Renal cortical epithelial cell (primary cell): ENCODE measurements at places on chromosomes 5 and 9.

GRCh38 chr5:18799482-18800128 lies 1165.3 kb downstream of the TAF11L14 start:
- no peak for DNase-seq

DNA sequence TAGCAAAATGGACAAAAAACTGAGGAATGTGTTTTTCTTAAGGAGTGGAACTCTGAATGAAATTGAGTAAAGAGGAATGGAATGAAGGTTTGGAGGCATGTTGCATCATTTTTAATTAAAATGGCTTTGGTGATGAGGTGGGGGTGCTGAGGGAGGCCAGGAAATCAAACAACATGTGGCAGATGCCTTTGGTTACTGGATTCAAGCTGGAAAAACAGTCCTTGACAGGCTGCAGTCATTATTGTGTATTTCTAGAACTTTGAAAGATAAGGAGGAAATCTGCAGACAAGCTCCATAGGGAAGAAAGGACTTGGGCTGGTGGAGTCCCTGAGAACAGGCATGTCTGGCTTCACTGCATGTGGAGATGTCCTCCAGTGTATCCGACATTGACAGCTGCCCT lies 203.5 kb upstream of the HAPLN1 start:
- DNase-seq = peak; percentile 10

GRCh38 chr9:137516144-137516917 lies 33.9 kb downstream of the PNPLA7 start:
- DNase-seq = no peak

DNA sequence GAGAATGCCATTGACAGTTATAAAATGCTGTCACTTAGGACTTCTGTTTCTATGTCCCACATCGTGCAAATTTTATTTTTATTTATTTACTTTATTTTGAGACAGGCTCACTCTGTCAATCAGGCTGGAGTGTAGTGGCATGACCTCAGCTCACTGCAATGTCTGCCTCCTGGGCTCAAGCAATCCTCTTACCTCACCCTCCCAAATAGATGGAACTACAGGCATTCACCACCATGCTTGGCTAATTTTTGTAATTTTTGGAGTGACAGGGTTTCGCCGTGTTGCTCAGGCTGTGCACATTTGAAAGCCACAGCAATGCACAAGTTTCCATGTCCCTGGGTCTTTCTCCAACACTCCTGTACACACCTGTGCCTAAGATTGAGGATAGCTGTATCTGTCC lies 51.8 kb downstream of the ADAMTS16 start:
- DNase-seq = no peak

DNA sequence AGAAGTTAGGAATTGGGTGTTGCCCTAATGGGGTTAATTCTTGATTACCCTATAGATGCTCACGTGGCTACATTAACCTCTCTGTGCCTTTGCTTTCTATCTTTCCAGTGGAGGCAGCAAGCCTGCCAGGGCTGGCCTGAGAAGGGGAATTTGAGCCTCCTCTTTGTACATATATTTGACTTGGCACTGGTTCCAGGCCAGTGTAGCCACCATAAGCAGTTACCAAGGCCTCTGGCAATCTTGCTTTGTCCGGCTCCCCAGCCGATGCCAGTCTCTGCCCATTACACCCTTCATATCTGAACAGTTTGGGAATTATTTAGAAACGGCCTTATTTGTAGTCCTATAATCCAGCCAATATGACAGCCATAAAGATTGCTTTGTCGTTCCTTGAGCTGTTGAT lies 58.6 kb upstream of the PPARGC1B start:
- DNase-seq = no peak

DNA sequence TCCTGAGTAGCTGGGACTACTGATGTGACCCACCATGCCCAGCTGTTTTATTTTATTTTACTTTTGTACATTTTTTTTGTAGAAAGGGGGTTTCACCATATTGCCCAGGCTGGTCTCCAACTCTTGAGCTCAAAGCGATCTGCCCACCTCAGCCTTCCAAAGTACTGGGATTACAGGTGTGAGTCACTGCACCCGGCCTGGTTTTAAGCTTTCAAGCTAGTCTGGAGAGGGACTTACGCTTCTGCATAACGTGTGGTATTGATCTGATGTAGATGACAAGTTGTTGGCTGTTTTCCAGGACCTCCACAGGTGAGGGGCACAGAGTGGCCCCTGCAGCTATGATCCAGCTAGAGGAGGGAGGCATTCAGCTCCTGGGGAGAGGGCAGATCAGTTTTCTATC lies 6.8 kb upstream of the CCL21 start:
- no peak for DNase-seq

- peak; percentile 99 for DNase-seq
Measured at GRCh38 chr5:154118893-154119336, 71.6 kb upstream of the GALNT10 start.

DNA sequence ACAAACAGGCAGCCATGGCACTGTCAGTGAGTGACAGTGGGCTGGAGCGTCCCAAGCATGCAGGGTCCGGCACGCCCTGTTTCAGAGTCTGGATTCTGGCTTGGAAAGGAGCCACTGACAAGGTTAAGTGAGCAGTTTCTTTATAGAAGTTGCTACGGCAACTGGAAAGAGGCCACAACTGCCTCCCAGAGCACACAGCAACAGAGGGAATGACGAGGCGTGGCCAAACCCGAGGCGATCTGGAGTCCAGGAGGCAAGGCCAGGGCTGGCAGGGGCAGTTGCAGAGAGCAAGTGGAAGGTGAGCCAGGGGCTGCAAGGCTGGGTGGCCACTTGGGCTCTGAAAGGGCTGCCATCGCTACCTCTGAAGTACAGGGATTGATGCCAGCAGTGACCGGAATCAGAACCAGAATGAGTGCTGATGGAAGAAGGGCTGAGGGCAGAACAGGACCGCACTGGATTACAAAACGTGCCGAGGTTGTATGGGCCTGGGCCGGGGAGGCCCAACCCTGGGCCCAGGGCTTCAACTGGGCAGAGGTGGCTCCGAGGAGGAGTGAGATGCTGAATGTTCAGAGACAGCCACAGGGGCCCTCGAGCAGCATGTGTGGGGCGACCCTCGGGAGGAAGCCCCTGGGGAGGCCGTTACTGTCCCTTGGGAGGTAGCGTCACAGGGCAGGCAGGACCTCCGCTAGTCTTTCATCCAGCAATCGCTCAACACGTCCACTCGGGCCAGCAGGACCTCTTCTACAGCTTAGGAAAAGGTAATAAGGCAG lies 4.6 kb downstream of the MRPL41 start:
- peak; percentile 32 for DNase-seq

- DNase-seq = no peak
Measured at GRCh38 chr5:133242221-133242835, 190.5 kb downstream of the HSPA4 start.

- DNase-seq = peak; percentile 58
Measured at GRCh38 chr9:70883056-70883455, 238.4 kb downstream of the TRPM3 start.

DNA sequence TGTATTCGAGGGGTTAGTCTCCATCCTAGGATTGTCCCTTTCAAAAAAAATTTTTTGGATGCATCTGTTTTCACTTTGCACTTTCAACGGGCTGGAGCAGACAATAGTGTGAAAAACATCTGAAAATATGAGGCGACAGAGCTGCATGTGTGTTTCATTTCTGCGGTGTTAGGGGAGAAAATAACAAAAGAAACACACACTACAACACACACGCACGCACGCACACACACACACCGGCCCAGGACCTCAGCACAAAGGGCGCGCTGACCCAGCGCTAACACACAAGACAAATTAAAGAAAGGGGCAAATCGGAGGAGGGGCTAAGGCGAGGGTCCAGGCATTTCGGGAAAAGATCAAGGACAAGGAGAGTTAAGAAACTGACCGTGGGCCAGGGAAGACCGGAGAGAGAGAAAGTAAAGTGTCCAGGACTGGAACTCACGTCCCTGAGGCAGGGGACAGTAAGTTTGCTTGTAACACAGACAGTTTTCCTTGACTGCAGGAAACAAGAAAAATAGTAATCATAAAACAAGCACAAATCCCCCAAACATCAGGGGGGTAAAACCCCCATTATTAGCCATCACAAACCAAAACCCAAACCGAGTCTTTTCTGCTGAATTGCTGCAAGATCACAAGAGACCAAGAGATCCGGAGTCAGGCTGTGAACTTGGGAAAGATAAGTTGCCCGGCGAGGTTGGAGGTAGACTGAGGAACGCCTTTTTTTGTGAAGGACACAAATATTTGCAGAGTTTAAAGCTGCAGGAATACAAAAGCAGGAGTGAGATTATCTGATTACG lies 302.1 kb downstream of the PARP8 start:
- no peak for DNase-seq

- DNase-seq = no peak
Measured at GRCh38 chr9:29211580-29212396, 1638.5 kb upstream of the C9orf72 start.

DNA sequence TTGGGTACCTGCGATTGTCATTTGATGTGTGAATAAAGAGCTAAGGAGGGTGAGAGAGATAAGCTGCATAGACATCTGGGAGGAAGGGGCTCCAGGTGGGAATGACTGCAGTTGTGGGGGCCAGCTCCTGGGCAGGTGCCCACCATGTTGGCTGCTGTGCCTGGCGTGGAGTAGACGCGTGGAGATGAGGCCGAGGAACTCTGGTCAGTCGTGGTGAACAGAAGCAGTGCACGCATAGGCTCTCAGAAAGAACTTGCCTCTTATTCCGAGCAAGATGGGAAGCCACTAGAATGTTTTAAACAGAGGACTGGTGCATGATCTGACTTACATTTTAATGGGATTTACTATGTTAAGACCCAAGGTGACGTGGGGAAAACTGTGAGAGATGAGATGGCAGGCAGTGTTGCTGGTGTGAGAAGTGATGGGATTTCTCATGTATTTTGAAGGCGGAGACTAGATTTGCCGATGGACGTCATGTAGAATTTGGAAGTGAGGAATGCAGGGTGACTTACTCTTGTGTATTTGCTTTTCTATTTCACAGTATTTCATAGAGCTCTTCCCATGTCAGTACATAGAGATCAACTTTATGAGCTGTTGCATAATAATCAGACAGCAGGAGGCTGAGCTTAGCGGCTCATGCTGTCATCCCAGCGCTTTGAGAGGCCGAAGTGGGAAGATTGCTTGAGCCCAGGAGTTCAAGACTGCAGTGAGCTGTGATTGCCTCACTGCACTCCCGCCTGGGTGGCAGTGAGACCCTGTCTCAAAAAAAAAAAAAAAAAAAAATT lies 71.1 kb downstream of the EHMT1 start:
- no peak for DNase-seq

- no peak for DNase-seq
Measured at GRCh38 chr5:179306191-179307012, 38.9 kb downstream of the ADAMTS2 start.

- no peak for DNase-seq
Measured at GRCh38 chr5:148043705-148044104, 20.1 kb upstream of the SPINK5 start.

GRCh38 chr9:87498811-87499360 lies 1.2 kb downstream of the DAPK1 start:
- no peak for DNase-seq

DNA sequence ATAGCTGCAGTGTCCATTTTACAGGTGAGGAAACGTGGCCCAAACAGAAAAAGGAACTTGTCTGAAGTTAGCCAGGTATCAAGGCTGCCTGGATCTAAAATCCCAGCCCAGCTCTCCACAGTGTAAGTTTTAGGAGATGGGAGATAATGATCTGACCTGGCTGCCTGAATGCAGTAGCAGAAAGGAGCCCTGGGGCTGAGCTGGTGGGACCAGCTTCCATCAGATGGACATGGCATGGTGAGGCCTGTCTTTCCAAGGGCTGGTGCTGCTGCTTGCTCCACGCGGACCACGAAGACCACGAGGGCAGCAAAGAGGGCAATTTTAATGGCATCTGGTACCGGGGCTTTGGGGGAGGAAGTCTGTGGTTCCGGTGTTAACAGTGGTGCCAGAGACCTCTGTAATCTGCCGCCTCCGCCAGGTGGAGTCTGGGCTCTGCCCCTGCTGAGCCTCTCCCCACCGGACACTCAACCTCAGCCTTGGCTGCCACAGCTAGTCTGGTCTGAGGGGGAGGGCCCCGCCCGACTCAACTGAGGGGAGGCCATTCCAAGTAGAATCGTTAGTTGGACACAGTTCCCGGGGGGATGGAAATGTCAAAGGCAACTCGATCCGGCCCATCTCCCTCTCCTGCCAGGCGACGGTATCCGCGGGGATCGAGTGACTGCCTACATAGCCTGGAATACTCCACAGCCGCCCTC lies 650 bp downstream of the MYORG start:
- DNase-seq = peak; percentile 33

GRCh38 chr5:11955331-11955730 lies 51.1 kb upstream of the CTNND2 start:
- no peak for DNase-seq

GRCh38 chr5:147170603-147171002 lies 64.2 kb upstream of the STK32A start:
- peak; percentile 27 for DNase-seq

DNA sequence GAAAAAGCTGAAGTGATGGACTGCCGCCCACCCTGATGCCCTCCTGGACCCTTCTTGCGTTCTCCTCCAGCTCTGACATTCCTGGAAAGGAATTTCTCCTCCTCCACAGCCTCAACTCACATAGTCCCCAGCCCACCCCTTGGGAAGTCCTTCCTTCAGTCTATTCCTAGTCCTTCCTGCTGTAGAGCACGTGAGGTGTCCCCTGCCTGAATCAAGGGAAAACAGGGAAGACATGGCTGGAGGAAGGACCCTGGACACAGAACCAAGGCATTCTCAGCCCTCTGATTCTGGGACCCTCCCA lies 3.7 kb downstream of the ARID3C start:
- no peak for DNase-seq
